Foreskin fibroblast (primary cell): ENCODE measurements at places on chromosomes 6 and 20.

GRCh38 chr20:59633656-59634251 lies 29.4 kb downstream of the PHACTR3 start:
- DNase-seq = no peak

DNA sequence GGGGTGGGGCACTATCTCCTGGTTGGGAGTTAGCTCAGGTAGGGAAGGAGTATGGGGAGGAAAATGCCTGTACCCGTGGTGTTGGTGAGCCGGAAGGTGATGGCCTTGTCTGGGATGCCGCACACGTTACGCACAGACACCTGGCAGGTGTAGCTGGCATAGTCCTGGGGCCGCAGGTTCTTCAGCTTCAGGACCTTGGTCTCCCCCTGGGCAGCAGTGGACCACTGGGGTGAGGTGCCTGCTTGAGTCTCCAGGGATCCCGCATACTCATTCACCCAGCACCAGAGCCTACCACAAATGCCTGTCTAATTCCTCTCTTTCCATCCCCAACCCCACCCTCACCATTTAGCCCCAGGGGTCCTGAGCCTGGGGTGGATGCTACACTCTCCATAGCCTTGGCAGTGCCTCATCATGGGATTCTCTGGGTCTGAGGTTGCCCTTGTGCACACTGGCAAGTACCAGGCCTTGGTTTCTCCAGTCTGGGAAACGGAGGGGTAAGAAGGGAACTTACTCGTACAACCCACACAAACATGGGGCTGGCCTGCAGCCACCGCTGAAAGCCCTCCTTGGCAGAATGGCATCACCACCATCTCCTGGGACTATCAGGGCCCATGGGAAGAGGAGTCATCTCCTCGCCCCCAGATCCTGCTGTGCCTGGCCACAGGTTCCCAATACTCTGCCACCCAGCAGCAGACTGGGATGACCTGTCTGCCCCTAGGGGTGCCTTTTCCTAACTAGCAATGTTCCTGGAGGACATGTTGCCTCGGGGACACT lies 42.8 kb downstream of the MDGA1 start:
- no peak for DNase-seq

DNA sequence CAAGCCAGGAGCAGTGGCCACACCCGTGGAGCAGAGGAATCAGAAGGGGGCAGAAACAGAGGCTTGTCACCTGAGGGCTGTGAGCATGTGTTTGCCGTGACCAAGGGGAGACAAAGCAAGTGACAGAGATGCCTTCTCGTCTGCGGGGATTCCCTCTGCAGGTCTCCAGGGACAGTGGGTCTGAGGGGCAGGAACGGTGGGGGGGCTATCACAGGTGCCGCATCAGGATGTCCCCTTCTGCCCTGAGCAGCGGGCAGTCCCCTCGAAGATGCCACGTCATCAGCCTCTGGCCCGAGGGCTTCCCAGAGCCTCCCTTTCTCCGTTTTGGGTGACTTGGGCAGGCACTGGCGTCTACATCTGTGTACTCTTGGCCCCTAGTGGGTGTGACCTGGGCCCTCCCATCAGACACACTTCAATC lies 338.7 kb downstream of the PREX1 start:
- no peak for DNase-seq

- no peak for DNase-seq
These were observed 116.5 kb downstream of the SOBP start for GRCh38 chr6:107606407-107606806.

DNA sequence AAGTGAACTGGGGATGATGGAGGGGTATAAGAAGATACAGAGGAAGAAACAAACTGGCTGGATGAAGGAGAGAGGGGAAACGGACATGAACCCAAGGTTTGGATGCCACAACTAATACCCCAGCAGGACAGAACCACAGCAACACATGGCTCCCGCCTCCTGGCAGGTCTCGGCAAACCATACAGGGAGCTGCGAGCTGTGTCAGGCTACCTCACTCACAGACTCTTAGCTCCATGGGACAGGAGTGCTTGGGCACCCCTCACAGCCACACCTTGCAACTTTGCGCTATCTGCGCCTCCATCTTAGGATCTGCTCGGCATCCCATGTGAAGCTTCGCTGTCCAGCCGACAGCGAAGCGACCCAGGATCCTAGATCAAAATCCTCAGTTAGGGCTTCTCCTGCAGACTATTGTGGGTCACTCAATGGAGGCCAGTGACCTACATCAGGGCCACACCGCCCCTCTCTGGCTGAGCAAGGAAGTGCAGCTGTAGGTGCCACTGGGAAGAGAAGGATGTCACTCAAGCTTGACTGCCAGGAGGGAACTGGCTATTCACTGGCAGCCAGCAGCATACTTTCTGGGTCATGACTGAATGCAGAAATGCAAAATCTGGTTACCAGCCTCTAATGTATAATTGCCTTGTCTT lies 174.4 kb upstream of the RIN2 start:
- DNase-seq = peak; percentile 77

GRCh38 chr6:88870717-88871330 lies 92.6 kb downstream of the RNGTT start:
- peak; percentile 43 for DNase-seq

DNA sequence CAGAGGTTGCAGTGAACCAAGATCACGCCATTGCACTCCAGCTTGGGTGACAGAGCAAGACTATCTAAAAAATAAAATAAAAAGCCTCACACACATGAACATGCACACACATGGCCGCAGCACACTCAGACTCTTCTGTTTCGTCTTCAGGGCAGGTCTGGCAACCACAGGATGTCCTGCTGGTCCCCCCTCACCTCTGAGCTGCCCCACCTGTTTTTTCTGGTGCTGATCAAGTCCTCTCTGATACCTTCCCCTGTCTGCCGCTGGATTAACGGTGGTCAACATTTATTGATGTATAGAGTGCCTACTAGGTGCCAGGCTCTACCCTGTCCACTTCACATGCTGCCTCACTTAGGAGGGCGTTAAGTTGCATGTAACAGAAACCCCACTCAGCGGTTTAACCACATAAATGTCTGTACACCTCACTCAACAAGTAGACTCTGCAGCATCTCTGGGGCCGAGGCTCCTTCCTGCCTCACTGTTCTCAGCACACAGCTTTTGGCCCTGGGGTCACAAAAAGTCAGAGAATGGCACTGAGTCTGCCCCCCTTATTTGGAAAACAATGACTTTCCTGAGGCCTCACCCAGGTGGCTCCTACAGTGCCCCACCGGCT lies 4.5 kb upstream of the AP5S1 start:
- no peak for DNase-seq

DNA sequence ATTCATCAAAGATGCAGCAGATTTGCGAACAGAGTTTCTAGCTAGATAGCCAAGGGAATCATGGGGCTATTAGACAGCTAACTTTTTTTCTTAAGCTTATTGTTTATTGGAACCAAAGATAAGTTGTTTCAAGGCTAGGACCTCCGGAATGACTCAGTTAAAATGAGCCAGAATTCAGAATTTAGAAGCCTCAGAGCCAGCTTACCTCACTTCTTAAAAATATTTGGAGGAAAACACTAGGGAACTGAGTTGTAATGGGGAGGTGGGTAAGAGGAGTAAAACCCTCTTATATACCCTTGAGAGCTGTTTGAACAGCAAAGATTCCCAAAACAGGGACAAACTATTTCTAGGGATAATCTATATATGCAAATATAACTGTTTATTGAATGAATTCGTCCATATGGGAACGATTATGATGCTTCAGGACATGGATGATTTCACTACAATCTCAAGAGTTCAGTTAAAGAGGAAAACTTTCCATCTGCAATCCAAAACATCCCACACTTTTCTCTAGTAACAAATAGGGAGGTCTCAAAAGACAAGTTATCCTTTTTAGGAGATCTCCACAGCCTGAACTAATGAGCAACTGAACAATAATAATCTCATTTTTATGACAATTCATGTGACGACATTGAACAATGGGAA lies 12.6 kb upstream of the CARMIL1 start:
- peak; percentile 68 for DNase-seq

DNA sequence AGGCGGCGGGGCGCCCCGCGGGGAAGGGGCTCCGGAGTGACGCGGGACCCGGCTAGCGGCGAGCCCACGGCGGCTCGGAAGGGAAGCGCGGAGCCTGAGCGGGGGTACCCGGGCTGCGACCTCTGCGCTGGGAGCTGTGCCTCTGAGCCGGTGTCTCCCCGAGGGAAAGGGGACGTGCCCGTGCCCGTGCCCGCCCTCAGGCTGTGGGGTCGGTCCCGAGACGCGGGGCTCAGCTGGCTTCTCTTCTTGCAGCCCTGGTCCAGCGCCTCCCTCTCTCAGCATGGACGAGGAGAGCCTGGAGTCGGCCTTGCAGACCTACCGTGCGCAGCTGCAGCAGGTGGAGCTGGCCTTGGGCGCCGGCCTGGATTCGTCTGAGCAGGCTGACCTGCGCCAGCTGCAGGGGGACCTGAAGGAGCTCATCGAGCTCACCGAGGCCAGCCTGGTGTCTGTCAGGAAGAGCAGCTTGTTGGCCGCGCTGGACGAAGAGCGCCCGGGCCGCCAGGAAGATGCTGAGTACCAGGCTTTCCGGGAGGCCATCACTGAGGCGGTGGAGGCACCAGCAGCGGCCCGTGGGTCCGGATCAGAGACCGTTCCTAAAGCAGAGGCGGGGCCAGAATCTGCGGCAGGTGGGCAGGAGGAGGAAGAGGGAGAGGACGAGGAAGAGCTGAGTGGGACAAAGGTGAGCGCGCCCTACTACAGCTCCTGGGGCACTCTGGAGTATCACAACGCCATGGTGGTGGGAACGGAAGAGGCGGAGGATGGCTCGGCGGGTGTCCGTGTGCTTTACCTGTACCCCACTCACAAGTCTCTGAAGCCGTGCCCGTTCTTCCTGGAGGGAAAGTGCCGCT lies 686 bp downstream of the ZGPAT start:
- DNase-seq = no peak

GRCh38 chr20:50670126-50670862 lies 21.0 kb downstream of the RIPOR3 start:
- no peak for DNase-seq

DNA sequence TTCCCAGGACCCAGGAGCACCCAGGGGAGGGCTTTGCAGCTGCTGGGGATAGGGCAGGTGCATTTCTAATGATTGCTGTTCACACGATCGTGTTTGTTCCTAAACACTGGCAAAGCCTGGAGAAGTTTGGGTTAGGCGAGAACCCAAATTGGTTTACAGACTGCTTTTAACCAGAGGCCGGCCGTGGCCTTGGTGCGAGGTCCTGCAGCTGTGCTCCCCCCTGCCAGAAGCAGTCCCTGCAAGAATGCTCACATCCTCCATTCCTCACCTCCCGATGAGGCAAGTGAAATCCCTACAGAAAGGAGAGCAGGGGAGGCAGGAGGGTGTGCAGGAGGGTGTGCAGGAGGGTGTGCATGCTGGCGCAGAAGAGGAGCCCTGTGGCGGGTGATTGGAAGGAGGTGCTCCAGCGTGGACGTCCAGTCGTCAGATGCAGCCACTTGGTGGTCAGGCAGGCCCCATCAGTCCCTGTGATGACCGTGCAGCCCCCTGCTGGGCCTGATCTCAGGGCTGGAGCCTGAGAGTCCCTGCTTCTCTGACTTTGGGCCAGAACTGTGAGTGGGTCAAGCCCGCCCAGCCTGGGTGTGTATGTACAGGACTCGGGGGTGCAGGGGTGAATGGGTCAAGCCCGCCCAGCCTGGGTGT lies 55.7 kb upstream of the FRMD1 start:
- no peak for DNase-seq

- no peak for DNase-seq
These were observed 86.9 kb downstream of the RAMACL start for GRCh38 chr6:166499350-166500163.
